ENCODE measurements at places on chromosomes 3 and 15. TPM values are rescaled to one million over a fixed set of nuclear protein-coding genes. Genes with fewer than 3 reads are reported as not detected.

WDR5B gene
- 3.5 TPM for total RNA-seq

CPNE4 gene
- total RNA-seq = 4.9 TPM

ITPKA gene
- 5.1 TPM for total RNA-seq

PCYT1A gene
- total RNA-seq = 29.3 TPM

KLHL40 gene
- not detected for total RNA-seq

RPUSD3 gene
- 55.6 TPM for total RNA-seq

BNC1 gene
- 0.72 TPM for total RNA-seq

HYKK gene
- 7.1 TPM for total RNA-seq

C3orf22 gene
- total RNA-seq = not detected

SERPINI2 gene
- total RNA-seq = not detected

NLGN1 gene
- total RNA-seq = not detected

STAC gene
- 2.3 TPM for total RNA-seq

GP9 gene
- total RNA-seq = not detected

CADM2 gene
- total RNA-seq = 0.11 TPM

ZNF385D gene
- 0.42 TPM for total RNA-seq

DAZL gene
- total RNA-seq = not detected

RPL32 gene
- total RNA-seq = 2,363 TPM

ZNF860 gene
- 1.1 TPM for total RNA-seq

STT3B gene
- 79.8 TPM for total RNA-seq

MGA gene
- total RNA-seq = 6.9 TPM

SMAD3 gene
- total RNA-seq = 135 TPM

MUSTN1 gene
- 0.28 TPM for total RNA-seq

MYO5C gene
- 5.2 TPM for total RNA-seq

SAMD7 gene
- not detected for total RNA-seq

UQCRC1 gene
- total RNA-seq = 172 TPM

DISP2 gene
- total RNA-seq = 1.0 TPM
